ENCODE measurements at places on chromosomes 7 and 10.
A peak's percentile ranks its signal among the peaks of the same experiment; 100 is the strongest.

DNA sequence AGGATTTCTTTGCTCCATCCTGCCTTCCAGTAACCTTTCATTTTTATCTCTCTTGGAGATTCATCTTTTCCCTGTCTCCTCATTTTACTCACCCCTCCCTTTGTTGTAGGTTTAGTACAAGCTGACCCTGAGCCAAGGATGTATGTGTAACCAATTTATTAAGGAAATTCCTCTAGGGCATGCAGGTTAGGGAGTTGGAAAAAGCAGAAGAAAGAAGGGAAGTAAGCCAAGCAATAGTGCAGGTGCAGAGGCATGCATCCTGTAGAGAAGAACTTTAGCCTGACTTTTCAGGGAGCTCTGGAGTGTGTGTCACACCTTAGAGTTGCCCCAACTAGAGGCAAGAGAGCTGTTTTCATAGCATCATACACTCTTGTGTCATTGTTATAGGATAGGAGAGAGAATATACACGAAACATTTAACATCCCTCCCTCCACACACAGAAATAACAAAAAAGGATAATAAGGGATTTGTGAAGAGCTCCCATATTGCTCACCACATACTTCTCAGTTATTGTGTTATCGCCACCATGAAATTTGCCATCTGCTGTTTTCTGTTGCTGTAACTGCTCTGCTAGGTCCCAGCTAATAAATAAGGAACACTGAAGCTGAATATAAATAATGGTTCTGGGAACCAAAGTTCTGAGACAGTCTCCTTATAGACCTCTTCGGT lies 21.8 kb upstream of the SEMA3C start:
- DNase-seq: no peak

GRCh38 chr10:88082391-88082790 lies 219.0 kb downstream of the PTEN start:
- no peak for DNase-seq

DNA sequence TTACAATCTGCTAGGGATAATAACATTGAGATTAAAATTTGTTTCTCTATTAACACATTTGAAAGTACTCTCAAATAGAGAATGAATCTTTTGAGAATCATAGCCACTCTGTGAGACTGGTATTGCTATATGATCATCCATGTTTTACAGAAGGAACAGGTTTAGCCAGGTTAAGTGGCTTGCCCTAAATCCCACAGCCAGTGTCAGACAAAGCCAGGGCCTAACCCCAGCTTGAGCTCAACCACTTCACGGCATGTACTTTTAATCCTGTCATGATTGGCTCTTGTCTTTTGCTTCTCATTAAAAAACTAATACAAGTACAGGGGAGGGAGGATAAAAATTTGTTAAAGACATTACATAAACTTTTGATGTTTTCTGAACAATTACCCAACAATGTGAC lies 3.8 kb upstream of the ZNRF2 start:
- DNase-seq: no peak

DNA sequence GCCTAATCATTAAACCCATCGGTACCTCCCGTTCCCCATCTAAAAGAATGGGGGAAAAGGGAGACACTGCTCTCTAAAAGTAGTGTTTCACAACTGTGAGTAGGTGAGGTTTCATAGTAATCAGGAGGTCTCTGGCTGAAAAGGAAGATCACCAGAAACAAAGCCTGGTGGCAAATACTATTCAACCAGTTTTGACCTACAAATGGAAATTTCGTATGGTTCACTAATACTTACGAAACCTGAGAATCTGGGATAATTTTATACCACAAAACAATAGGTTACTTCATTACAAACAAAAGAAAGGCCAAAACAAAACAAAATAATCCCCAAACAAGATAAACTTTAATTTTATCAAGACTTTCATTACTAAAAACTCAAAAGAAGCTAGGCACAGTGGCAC lies 28.4 kb upstream of the ANLN start:
- no peak for DNase-seq

- DNase-seq: peak; percentile 46
Observed at GRCh38 chr7:517774-518629, 1.6 kb downstream of the PDGFA start.

DNA sequence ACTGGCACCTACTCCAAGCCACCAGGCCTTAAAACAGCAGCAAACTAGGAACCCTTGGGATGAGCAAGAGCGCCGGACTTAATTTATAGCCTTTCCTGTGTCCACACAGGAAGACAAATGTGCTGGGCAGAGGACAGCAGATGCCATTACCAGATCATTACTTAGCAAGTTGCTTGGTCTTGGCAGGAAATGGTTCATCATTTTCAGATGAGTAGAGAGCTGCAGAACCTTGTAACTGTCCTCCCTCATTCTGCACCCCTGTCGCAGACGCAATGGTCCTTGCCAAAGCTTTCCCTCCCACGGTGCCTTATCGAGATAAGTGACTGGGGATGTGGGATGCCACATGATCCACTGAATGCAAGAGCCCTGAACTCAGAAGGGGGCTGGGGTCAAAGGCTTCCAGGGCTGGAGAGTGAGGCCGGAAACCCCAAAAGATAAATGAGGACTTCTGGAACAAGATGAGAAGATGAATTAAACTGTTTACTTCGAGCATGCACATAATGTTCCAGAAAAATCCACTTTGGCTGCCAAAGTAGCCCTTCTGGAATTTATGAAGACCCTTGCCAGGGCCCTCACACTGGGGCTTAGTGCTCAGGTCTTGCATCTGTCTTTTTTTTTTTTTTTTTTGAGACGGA lies 145.6 kb upstream of the ZNF32 start:
- no peak for DNase-seq

DNA sequence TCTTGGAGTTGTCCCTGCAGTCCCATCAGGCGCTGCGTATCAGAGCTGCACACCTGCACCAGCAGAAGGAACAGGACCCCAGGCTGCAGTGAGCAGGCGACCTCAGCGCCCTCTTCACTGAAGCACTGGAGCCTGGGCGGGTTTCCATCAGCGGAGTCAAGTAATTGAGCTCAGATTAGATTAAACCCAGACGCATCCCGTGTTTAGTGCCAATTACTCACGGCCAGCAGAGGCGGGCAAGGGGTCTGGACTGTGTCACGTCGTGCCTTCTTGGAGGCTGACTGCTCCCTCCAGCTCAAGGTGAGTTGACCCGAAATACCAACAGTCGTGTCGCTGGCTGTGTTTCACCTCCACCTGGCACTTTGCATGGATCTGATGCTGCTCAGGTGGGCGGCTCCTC lies 123.6 kb downstream of the CXCL12 start:
- no peak for DNase-seq

DNA sequence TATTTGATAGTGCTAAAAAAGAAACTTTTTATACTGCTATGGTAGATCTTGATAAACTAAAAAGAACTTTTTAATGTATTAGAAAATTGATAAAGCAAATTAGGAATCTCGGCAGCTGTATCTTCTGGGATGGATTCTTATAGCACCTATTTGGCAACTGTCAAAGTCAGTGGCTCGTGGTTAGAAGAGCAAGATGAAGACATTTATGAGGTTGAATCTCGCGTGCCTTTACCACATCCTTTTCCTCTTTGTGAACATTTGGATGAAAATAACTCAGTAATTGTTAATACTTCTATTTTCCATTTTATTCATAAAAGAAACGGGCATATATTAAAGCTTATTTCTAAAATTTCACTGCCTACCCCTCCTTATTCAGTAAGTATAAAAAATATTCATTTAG lies 76.2 kb downstream of the CYP51A1 start:
- DNase-seq: peak; percentile 29

DNA sequence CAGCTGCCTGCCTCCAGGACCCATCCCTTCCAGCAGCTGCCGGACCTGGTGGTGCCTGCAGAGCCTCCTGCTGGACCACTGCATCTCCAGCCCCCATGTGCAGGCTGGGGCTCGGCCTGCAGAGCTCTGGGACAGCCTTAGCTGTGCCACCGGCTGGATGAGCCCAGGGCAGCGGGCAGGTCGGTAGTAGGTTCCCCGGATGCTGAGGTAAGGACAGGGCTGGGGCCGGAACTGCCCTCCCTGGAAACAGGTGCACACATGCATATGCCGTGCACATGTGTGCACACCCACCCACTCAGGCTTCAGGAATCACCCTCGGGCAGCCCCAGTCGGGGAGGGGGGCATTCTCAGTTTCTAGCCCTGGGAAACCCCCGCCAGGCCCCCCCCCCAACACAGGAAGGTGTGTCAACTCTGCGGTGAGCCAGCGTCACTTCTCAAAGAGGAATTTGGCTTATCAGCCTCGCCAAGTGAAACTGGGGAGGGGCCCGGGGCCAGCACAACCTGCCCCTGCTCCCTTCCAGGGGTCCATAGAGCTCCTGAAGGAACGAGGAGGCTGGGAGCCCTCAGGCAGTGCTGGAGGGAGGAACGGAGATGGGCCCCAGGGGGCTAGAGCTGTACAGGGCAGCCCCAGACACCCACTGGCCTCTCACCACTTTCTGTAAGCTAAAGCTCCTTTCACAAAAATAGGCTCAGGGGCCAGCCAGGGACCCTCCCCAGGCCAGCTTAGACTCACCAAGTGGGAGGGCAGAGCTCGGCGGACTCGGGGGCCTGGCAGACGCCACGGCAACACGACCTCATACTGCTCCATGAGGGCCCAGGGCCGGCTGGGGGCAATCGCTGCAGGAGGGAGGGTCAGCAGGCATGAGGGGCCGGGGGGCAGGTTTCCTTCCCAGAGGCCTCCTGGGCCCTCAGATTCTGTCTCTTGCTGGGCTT lies 1.7 kb downstream of the ADAM8 start:
- DNase-seq: peak; percentile 51

DNA sequence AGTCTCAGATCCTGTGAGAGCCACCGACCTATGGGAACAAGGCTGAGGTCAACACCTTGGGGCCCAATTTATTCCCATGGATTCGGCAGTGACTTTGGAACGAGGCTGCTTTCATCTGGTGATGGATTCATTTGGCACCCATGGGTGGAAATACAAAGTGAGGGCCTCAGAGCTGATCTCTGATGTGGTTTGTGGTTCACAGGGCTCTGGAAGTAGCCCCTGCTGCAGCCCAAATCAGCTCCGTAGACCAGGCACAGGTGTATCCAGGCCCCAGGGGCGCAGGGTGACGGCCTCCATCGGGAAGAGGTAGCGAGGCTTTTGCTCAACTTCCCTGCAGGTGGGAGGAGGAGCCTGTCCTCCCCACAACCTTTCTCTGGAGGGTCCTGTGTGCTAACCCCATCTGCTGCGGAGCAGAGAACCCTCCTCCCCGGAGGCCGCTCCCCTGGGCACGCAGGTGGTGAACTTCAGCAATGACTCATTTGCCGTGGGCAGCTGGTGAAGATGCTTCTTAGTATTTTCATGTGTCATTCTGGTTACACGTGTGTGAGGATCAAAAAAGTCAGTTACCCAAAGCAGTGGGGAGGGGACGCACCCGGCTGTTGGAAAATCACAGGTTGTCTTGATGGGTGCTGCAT lies 7.5 kb upstream of the JAKMIP3 start:
- DNase-seq: no peak

DNA sequence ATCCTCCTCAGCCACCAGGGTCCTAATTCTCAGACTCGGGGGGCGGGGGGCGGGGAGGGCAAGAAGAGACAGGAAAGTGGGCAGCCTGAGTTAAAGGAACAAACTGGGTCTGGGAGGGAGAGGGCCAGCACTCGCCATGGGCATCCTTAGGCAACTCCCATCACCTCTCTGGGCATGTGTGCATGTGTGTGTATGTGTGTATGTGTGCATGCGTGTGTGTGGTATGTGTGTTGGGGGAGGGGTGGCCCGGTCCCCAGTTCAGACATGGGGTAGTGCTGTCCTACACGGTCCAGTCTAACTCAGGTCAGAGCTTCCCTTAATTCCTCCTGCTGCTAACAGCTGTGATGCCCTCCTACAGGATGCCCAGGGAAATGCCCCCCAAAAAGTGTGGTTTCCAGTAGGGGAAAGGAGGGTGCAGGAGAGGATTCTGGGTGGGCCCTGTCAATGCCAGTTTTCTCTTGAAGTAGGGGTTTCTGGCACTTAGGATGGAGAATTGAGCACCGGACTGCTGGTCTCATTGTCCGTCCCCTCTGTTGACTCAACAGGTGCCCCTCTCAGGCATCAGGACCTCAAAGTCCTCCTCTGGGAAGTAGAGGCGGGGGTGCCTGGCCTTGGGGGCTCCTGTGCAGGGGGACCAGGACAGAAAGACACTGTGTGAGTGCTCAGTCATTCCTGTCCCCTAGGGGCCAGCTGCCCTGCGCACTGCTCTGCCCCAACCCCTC lies 15.1 kb upstream of the ZMIZ1 start:
- no peak for DNase-seq

DNA sequence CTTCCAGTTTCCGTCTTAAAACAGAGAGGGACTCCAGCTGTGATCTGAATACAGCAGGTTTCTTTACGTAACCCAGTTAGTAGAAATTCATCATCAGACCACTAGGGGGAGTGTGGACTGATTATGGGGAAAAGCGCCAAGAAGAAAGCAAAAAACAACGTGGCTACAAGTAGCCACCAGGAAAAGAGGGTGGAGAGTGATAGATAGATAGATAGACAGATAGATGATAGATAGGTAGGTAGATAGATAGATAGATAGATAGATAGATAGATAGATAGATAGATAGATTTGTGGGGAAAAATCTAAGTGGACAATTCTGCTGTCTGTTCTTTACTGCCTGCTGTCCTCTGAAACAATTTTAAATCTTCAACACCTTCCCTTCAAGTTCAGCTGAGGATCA lies 12.7 kb upstream of the AKR1B10 start:
- peak; percentile 90 for DNase-seq

DNA sequence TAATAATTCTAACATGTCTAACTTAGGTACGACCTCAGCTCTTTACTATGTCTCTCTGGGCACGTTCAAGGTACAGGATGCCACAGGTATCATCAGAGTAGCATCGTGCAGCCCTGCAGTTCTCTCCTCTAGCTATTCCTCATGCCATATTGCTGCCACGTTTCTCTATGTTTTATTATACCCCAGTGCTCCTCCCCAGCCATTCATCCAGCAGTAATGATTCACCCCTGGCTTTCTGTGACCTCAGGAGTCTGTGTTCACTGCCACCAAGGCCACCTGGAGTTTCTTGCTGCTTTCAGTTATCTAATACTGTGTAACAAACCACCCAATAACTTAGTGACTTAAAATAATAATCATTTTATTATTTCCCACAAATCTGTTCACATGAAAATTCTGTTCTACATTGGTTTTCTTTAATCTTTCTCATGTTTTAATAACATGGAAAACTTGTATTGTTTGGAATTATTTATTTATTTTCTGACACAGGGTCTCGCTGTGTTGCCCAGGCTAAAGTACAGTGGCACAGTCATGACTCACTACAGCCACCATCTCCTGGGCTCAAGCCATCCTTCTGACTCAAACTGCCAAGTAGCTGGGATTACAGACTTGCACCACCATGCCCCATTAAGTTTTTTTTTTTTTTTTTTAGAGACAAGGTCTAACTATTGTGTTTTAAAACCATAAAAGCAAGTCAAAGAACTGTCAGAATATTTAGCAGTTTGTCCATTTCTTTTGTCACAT lies 21.8 kb downstream of the REEP3 start:
- DNase-seq: no peak

DNA sequence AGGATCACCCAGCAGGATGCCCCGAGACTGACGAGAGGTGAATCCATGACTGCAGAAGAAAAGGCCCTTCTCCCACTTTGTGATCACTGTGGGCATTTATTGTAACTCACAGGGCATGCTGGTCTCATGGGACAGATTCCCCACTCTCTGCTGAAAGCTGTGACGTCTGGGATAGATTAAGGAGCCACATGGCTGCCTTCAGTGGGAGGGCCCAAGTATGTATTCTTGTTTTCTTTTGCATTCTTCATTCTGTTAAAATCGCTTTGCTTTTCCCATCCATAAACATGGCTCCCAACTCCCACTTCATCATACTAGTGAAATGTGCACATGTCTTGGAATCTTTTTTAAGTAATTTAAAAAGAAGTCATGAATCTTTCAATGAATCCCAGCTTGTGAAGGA lies 67.2 kb downstream of the FAM107B start:
- no peak for DNase-seq

All from suppressor macrophage treated with lipopolysaccharide for 4 hours (primary cell).